ENCODE measurements at places on chromosomes 6 and 20. TPM values are rescaled to one million over a fixed set of nuclear protein-coding genes. Genes with fewer than 3 reads are reported as not detected.

The MOG gene
- polyA plus RNA-seq: not detected

The CLPSL2 gene
- polyA plus RNA-seq: not detected

The GRIK2 gene
- polyA plus RNA-seq: 1.5 TPM

The GCNT2 gene
- not detected for polyA plus RNA-seq

The EFCAB8 gene
- polyA plus RNA-seq: not detected

The CST2 gene
- not detected for polyA plus RNA-seq

DNA sequence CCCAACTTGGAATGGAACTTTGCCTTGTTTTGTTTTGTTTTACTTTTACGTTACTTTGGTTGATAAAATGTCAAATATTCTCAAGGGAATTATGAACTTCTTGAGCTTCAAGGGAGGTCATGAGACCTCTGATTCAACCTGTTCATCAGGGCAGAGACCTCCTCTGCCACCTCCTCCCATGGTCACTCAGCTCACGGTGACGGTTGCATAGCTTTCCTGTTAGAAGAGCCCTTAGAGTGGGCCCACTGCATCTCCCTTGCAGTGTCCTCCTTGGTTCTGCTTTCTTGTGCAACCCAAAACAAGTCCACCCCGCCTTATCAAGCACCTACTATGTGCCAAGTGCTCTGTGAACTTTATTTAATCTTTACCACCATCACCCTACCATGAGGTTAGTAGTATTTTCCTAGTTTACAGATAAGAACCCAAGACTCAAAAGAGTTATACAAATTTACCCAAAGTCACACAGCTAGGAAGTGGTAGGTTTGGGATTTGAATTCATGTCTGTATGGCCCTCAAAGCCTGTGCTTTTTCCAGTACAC is 15.5 kb downstream of the TM9SF4 start:
- DNase-seq: no peak

GRCh38 chr6:76466286-76466685 is 393.8 kb upstream of the IMPG1 start:
- DNase-seq: no peak

All from muscle of arm (tissue), 14 donors.